ENCODE measurements at places on chromosomes 5 and 9.
A peak's percentile ranks its signal among the peaks of the same experiment; 100 is the strongest.

DNA sequence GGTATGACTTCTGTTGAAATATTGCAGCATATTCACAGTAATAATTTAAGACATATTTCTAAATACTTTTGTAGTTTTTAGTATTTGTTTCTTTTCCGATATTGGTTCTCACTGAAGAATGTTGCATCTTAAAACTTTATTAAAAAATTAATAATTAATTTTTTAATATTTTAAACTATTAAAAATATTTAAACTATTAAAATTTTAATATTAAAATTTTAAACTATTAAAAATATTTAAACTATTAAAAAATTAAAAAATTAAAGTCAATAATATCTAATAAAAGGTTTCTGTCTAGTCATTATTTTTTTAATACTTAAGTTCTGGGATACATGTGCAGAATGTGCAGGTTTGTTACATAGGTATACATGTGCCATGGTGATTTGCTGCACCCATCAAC is 149.3 kb upstream of the CCNH start:
- DNase-seq: no peak

GRCh38 chr5:180603076-180603594 is 11.8 kb upstream of the SCGB3A1 start:
- no peak for DNase-seq

GRCh38 chr9:34675048-34675714 is 12.7 kb upstream of the CCL27 start:
- DNase-seq: peak; percentile 56

DNA sequence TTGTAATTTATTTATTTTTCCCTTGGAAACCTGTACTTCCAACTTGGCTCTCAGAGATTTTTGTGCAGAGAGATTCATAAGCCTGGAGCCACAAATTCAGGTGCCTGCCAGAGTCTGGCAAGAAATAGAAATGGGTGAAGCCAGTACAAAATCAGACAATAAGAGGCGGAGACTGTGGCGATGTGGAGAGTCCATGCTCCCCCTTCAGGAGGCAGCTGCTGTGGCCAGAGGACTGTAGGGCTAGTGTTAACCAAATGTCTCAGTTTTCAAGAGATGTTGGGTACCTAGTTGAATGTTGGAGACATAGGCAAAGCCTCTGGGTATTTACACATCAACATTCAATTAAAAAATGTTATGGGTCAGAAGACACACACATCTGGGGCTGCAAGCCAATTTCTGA is 208.6 kb downstream of the PSAT1 start:
- DNase-seq: peak; percentile 10

DNA sequence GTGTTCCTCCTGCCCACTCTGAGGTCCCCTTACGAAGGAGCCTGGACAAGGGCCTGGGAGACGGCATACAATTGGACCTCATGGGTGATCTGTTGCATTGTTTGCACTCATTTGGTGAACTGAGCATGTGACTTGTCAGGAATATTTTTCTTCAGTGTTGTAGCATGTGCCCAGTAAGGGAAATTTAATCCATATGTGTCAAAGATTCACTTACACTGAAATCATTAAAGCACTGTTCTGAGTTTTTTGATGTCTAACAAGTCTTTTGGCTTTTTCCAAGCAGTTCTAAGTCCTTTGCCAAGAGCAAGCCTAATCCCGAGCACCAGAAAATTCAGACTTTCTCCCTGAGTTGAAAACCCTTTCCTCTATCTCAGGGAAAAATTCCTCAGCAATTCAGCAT is 61.6 kb upstream of the RPS23 start:
- DNase-seq: no peak

GRCh38 chr9:130948266-130948665 is 9.2 kb upstream of the FIBCD1 start:
- peak; percentile 56 for DNase-seq

GRCh38 chr5:119792161-119792799 is 162.9 kb downstream of the FAM170A start:
- no peak for DNase-seq
